ENCODE measurements at places on chromosomes 2 and 18.

GRCh38 chr2:169247211-169247610 lies 115.1 kb downstream of the LRP2 start:
- H3K4me1 ChIP-seq, result no peaks in the 10 kb centered on the region
- no peaks in the 10 kb centered on the region for H3K36me3 ChIP-seq
- no peak overlapping the region for H3K27ac ChIP-seq
- no peak overlapping the region for H3K4me3 ChIP-seq
- no peak for DNase-seq

DNA sequence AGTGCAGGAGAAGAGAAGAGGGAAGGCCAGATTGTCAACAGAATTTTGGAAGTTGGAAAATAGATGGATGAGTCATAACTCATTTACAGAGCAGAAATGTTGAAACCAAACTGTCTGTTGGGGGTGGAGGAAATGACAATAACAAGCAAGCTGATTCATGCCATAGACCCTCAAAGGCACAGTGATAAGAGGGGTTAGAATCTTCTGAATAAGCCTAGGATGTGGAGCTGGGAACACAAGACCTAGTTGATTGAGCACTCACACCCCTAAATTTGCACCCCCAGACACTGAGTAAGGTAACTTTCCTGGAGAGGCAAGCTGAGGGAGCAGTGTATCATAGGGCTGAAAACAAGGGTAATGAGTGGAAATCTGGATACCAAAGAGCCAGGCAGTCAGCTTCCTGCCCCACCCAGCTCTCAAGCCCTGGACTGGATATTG lies 141.4 kb downstream of the SCG2 start:
- no peak overlapping the region for H3K4me3 ChIP-seq
- no peaks in the 10 kb centered on the region for H3K27me3 ChIP-seq
- no peak for DNase-seq
- no peaks in the 10 kb centered on the region for H3K4me1 ChIP-seq

- H3K27me3 ChIP-seq, result no peaks in the 10 kb centered on the region
- no peak for DNase-seq
- peak overlapping the region; percentile 48 for H3K27ac ChIP-seq
- H3K4me3 ChIP-seq, result no peak overlapping the region
- H3K36me3 ChIP-seq, result peaks cover 54% of the 10 kb centered on the region
Measured at GRCh38 chr2:238259061-238260020, 19.5 kb upstream of the HES6 start.

GRCh38 chr2:102826904-102827303 lies 65.1 kb downstream of the TMEM182 start:
- no peak overlapping the region for H3K27ac ChIP-seq
- no peaks in the 10 kb centered on the region for H3K4me1 ChIP-seq
- DNase-seq, result no peak
- no peak overlapping the region for H3K4me3 ChIP-seq

- no peak for DNase-seq
- H3K4me3 ChIP-seq, result no peak overlapping the region
- H3K27me3 ChIP-seq, result no peaks in the 10 kb centered on the region
- peaks cover 4% of the 10 kb centered on the region for H3K36me3 ChIP-seq
- no peaks in the 10 kb centered on the region for H3K4me1 ChIP-seq
- no peak overlapping the region for H3K27ac ChIP-seq
Measured at GRCh38 chr18:23038712-23039111, 96.6 kb upstream of the CABLES1 start.

GRCh38 chr2:64352292-64352691 lies 101.7 kb upstream of the LGALSL start:
- DNase-seq, result no peak
- H3K4me1 ChIP-seq, result peaks cover 5% of the 10 kb centered on the region
- peaks cover 26% of the 10 kb centered on the region for H3K27me3 ChIP-seq
- no peak overlapping the region for H3K4me3 ChIP-seq
- H3K27ac ChIP-seq, result no peak overlapping the region

DNA sequence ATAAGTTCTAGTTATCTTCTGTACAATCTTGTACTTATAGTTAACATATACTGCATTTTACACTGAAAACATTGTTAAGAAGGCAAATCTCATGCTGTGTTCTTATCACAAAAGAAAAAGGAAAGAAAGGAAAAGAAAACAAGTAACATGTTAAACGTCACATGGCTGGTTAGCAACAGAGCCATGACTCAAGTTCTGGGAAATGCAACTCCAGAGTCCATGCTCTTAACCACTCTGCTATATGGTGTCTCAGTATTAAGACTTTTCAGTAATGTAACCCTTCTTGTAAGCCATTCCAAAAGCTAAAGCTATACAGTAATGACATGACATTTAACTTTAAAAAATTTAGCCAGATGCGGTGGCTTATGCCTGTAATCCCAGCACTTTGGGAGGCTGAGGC lies 181.4 kb downstream of the BARD1 start:
- H3K4me1 ChIP-seq, result no peaks in the 10 kb centered on the region
- no peak for DNase-seq
- H3K36me3 ChIP-seq, result no peaks in the 10 kb centered on the region
- no peak overlapping the region for H3K27ac ChIP-seq
- H3K4me3 ChIP-seq, result no peak overlapping the region

DNA sequence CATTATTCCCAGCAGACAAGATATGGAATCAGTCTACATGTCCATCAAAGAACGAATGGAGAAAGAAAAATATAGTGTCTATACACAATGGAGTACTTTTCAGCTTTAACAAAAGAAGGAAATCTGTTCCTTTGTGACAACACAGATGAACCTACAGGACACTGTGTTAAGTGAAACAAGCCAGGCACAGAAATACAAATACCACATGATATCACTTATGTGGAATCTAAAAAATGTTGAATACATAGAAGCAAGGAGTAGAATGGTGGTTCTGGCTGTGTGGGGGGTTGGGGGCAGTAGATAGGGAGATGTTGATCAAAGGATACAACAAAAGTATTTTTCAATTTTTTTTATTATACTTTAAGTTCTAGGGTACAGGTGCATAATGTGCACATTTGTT lies 347.7 kb upstream of the MAP2 start:
- no peaks in the 10 kb centered on the region for H3K27me3 ChIP-seq
- DNase-seq, result no peak
- H3K4me3 ChIP-seq, result no peak overlapping the region
- H3K4me1 ChIP-seq, result no peaks in the 10 kb centered on the region
- H3K36me3 ChIP-seq, result no peaks in the 10 kb centered on the region
- H3K27ac ChIP-seq, result no peak overlapping the region

DNA sequence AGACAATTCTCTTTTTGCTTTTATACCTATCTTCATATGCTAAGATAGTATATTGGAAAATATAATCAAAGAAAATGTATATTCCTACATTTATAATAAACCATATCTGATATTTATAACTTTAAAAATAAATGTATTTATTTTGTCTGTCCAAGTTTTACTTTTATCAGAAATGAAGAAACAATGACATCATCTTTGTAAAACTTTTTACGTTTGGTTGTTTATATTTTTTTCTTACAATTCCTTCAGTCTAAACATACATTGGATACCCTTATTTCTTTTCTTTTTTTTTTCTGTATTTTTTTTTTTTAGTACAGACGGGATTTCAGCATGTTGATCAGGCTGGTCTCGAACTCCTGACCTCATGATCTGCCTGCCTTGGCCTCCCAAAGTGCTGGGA lies 1577.0 kb upstream of the SLC39A10 start:
- DNase-seq, result no peak
- H3K4me1 ChIP-seq, result no peaks in the 10 kb centered on the region
- no peaks in the 10 kb centered on the region for H3K27me3 ChIP-seq
- H3K4me3 ChIP-seq, result no peak overlapping the region

GRCh38 chr2:105600037-105600442 lies 144.7 kb upstream of the NCK2 start:
- H3K27ac ChIP-seq, result no peak overlapping the region
- no peaks in the 10 kb centered on the region for H3K36me3 ChIP-seq
- H3K4me3 ChIP-seq, result no peak overlapping the region
- no peak for DNase-seq
- no peaks in the 10 kb centered on the region for H3K4me1 ChIP-seq

- DNase-seq, result no peak
- H3K27ac ChIP-seq, result no peak overlapping the region
- no peaks in the 10 kb centered on the region for H3K36me3 ChIP-seq
Measured at GRCh38 chr18:3081584-3081991, 68.6 kb upstream of the LPIN2 start.

- H3K36me3 ChIP-seq, result no peaks in the 10 kb centered on the region
- DNase-seq, result no peak
- no peaks in the 10 kb centered on the region for H3K4me1 ChIP-seq
- H3K27ac ChIP-seq, result no peak overlapping the region
- no peak overlapping the region for H3K4me3 ChIP-seq
Measured at GRCh38 chr18:39464006-39464405, 1898.4 kb upstream of the CELF4 start.

GRCh38 chr2:216292886-216293301 lies 79.4 kb downstream of the MARCHF4 start:
- DNase-seq, result no peak
- H3K4me1 ChIP-seq, result no peaks in the 10 kb centered on the region
- H3K4me3 ChIP-seq, result no peak overlapping the region
- H3K27me3 ChIP-seq, result no peaks in the 10 kb centered on the region

DNA sequence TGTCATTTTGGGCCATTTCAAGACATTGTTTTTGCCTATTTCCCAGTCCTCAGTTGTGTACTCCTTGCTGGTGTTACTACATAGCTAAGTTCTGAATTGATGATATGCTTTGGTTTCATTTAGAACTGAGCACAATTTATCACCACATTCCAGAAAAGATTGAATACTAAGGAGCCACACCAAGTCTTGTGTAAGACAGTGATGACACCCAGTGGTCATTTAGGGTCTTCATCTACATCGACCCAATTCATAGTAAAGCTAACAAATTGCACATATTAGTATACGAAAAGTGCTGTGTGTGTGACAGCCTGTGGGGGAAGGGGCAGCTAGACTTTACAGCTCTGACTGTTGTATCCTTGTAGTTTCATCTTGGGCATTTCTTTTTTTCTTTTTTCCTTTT lies 10.9 kb upstream of the DLX2 start:
- H3K36me3 ChIP-seq, result no peaks in the 10 kb centered on the region
- peaks cover 8% of the 10 kb centered on the region for H3K4me1 ChIP-seq
- peaks cover 56% of the 10 kb centered on the region for H3K27me3 ChIP-seq
- no peak for DNase-seq
- H3K27ac ChIP-seq, result no peak overlapping the region

DNA sequence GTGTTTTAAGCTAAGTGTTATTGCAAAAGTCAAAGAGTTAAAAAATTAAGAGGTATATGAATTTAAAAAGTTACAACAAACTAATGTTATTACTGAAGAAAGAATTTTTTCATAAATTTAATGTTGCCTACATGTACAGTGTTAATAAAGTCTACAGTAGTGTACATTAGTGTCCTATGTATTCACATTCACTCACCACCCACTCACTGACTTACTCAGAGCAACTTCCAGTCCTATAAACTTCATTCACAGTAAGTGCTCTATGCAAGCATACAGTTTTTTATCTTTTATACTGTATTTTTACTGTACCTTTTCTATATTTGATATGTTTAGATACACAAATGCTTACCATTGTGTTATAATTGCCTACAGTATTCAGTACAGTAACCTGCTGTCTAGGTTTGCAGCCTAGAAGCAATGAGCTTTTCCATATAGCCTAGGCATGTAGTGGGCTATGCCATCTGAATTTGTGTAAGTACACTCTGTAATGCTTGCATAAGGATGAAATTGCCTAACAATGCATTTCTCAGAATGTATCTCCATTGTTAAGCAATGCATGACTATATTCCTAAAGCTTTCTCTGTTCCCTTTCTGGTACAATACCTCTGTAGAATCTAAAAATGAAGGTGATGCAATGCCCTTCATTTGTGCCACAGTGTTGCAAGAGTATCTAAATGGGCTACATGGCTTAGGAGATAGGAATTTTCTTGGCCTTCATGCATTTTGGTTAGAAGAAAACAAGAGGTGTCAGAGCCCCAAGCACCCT lies 370.8 kb upstream of the NT5C1B start:
- peaks cover 4% of the 10 kb centered on the region for H3K27me3 ChIP-seq
- DNase-seq, result no peak
- H3K27ac ChIP-seq, result no peak overlapping the region
- H3K4me1 ChIP-seq, result no peaks in the 10 kb centered on the region

DNA sequence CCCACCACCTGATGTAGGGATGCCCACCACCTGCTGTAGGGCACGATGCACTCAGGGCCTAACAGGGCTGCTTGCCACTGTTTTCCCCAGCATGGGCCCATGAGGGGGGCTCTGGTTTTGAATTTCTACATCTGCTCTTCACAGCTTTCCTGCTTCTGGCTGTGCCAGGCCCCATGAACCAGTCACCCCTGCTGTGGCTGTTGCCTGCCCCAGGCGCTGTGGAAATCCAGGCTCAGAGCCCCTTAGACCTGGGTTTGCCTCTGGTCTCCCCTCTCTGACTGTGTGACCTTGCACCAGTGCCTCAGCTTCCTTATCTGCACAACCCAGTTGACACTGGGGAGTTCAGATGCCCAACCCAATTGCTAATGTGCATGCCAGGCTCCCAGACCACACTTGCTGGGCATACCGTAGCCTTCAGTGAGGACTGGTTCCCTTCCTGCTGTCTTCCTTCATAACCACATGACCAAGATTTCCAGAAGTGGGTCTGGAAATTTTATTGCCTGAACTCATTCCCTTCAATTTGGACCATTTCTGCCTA lies 6.0 kb upstream of the MLPH start:
- no peak overlapping the region for H3K4me3 ChIP-seq
- no peak for DNase-seq
- H3K27me3 ChIP-seq, result peaks cover 66% of the 10 kb centered on the region
- peaks cover 2% of the 10 kb centered on the region for H3K4me1 ChIP-seq

DNA sequence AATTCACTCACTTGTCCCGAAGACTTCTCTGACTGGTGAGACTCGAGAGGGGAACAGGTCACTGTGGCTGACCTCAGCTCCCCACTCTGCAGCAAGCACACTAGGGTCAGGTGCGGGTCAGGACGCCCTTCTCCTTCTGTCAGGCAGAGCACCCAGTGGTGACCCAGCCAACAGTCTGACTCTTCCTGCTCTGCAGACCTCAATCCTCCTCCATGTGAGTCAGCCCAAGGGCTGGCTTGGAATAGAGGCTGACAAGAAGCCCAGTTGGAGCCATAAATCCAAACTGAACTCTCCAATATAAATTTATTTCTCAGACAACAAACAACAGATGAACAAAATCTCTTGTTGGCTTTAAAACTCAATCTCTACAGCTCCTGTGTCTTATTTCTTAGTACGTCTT lies 253.1 kb downstream of the SH3BP4 start:
- DNase-seq, result no peak
- no peak overlapping the region for H3K4me3 ChIP-seq
- H3K36me3 ChIP-seq, result no peaks in the 10 kb centered on the region
- H3K27me3 ChIP-seq, result peaks cover 29% of the 10 kb centered on the region

DNA sequence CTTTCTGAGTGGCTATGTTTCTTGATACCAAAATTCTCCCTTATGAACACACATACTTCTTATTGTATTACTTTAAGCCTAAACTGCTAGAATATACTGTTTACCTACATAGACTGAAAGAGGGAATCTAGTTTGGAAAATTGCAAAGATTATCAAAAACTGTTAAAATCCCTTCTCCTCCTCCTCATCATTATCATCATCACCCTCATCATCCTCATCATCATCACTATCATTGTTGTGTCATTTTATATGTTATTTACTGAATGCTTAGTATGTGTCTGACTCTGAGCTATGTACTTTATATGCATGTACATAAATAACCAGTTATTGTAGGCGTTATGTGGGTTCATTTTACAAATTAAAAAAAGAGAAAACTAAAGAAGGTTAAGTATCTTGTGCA lies 19.6 kb upstream of the LRP1B start:
- no peak overlapping the region for H3K27ac ChIP-seq
- H3K4me3 ChIP-seq, result no peak overlapping the region
- H3K36me3 ChIP-seq, result no peaks in the 10 kb centered on the region
- no peaks in the 10 kb centered on the region for H3K4me1 ChIP-seq
- H3K27me3 ChIP-seq, result no peaks in the 10 kb centered on the region
- no peak for DNase-seq

GRCh38 chr2:18465979-18466378 lies 94.5 kb downstream of the RDH14 start:
- H3K27ac ChIP-seq, result no peak overlapping the region
- DNase-seq, result no peak
- peaks cover 24% of the 10 kb centered on the region for H3K27me3 ChIP-seq
- H3K4me1 ChIP-seq, result no peaks in the 10 kb centered on the region
- H3K4me3 ChIP-seq, result no peak overlapping the region
- H3K36me3 ChIP-seq, result no peaks in the 10 kb centered on the region
